ENCODE measurements at places on chromosomes 5 and 9.

- DNase-seq = no peak
These were observed 108.7 kb downstream of the IRX2 start for GRCh38 chr5:2642684-2643345.

DNA sequence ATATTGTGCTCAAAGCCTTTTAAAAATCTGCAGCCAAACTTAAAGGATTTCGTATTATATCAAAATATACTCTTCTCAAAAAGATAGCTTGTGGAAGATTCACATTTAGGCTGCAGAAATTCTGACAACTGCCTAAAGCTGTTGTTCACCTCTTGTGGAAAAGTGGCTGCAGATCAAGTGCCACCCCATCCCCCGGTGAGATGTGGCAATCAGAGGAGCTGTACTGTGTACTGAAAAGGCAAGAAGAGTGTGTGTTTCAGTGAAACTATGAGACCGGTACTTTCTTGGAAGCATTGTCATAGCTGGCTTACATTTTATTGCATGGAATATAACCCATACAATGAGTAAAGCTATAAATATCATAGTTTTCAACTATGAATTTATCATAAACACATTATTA lies 64.3 kb downstream of the CDH18 start:
- no peak for DNase-seq

DNA sequence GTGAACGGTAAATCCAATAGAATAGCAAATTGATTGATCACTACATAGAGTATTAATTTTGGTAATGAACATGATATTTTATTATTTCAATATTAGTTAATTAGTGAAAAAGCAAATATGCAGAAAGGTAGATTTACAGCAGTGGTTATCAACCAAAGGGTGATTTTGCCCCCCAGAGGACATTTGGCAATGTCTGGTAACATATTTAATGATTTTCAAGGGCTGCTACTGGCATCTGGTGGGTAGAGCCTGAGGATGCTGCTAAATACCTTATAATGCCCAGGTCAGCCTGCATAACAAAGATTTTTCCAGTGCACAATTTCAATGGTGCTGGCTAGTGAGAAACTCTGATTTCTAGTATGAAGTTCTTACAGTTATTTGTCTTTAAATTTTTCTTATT lies 1313.7 kb downstream of the PTPRD start:
- no peak for DNase-seq

DNA sequence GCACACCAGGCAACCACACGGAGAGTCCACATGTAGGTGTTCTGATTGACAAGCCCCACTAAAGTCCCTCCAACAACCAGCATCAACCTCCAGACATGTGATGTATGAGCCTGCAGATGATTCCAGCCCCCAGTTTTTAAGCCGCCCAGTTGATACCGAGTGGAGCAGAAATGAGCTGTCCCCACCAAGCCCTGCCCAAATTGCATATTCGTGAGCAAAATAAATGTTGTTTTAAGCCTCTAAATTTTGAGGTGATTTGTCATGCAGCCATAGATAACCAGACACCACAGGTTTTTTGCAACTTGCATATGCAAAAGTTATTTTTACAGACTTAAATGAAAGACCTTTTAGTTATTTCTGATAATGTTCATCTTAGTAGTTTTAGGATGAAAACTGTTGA lies 187.7 kb downstream of the PIK3R1 start:
- DNase-seq = no peak

DNA sequence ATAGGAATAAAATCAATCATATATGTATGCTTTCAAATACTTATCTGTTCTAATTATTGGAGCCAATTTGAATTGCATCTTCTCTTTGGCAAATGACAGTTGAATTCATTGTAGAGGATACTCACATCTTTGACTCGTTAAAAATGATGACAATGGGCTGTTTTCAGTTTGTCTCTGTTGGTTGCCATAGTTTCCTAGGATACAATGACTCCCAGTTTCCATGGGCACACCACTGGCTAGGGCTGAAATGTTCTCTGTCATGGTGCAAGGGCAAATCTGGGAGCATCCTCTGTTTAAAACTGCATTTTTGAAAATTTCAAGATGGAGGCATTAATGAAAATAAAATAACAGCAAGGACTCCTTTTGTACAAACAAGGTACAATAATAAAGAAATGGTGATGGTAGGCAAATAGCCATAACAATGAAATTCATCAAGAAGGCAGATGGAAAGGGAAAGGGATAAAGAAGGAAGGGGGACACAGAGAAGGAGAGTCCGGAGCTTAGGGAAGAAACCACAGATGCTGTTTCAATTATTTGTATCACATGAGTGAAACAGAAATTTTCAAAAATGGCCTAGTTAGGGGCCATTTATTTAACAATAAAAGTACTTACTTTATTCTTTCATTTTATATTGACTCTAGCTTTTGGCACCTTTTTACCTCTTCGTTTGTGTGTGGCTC lies 378.8 kb upstream of the SEMA6A start:
- no peak for DNase-seq

DNA sequence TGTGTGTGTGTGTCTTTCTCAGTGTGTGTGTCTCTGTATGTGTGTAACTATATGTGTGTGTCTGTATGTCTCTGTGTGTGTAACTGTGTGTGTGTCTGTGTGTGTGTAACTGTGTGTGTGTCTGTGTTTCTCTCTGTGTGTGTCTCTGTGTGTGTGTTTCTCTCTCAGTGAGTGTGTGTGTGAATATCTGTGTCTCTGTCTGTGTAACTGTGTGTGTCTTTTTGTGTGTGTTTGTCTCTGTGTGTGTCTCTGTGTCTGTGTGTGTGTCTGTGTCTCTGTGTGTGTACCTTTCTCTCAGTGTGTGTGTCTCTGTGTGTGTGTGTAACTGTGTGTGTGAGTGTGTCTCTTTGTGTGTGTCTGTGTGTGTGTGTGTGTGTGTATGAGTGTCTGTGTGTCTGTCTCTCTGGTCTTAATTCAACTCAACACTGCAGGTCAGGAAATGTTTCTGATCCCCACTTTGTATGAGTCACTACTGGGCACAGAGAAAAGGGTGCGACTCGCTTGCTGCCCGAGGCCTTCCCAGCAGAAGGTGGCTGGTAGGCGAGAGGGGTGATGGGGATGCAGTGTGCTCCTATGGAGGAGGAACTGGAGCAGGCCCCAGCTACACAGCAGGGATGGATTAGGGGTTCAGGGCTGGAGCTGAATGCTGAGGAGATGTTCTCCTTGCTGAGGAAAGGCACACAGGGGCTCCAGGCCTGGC lies 52.1 kb downstream of the NSG2 start:
- no peak for DNase-seq

GRCh38 chr5:59079622-59080620 lies 497.0 kb downstream of the RAB3C start:
- no peak for DNase-seq

- DNase-seq = no peak
These were observed 11.9 kb downstream of the FAM240B start for GRCh38 chr9:38707885-38708637.

DNA sequence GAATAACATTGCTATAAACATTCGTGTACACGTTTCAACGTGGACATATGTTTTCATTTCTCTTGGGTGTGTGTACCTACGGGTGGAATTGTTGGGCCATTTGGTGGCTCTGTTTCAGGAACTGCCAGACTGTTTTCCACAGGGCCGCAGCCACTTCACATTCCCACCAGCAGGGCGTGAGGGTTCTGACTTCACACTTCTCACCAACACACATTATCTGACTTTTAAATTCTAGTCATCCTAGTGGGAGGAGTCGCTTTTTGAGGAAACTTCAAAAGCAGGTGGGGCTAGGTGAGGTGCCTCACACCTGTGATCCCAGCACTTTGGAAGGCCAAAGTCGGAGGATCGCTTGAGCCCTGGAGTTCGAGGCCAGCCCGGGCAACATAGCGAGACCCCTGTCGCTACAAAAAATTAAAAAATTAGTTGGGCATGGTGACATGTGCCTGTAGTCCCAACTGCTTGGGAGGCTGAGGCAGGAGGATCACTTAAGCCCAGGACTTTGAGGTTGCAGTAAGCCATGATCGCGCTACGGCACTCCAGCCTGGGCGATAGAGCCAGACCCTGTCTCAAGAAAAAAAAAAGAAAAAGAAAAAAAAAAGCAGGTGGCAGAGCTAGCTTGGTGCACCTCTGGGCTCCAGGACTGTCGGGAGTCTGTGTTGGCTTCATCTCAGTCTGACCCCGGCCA lies 28.5 kb downstream of the TSPAN17 start:
- DNase-seq = no peak

DNA sequence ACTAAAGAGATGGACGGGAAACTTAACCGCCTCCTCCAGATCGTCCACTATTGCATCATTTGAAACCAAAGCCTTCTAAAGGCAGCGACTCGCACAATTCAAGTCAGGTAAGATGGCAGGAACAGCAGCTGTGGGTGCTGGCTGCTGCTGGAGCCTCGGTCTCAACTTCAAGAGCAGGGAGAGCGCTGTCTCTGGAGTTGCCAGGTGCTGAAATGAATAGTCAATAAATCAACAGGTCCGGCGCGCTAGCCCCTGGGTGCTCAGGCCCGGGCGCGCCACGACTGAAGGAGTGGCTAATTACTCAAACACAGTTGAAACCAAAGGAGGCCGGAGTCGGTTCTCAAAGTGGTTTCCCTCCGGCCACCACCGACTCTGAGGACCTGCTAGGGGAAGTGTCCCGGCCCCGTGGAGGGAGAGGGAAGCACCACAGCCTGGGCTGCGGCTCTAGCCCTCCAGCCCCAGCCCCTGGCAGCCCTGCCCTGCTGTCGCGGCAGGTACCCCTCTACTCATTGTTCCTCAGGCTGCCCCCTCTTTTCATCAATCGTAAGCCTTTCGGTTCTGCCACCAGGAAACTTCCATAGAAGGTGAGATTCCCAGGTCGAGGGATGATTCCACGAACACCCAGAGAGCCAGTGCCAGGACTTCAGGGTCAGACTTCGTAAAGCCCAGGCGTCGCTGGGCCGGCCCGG lies 804 bp downstream of the TTC39B start:
- DNase-seq = no peak

DNA sequence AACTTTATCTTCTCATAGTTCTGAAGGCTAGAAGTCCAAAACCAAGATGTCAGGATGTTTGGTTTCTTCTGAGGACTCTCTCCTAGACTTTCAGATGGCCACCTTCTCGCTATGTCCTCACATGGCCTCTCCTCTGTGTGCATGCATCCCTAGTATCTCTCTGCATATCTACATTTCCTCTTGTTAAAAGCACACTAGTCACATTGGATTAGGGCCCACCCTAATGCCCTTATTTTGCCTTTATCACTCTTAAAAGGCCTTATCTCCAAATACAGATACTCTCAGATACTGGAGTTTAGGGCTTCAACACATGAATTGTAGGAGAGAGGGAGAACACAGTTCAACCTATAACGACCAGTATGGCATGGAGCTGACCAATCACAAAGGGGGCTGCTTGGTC lies 151.7 kb downstream of the PRELID2 start:
- no peak for DNase-seq

DNA sequence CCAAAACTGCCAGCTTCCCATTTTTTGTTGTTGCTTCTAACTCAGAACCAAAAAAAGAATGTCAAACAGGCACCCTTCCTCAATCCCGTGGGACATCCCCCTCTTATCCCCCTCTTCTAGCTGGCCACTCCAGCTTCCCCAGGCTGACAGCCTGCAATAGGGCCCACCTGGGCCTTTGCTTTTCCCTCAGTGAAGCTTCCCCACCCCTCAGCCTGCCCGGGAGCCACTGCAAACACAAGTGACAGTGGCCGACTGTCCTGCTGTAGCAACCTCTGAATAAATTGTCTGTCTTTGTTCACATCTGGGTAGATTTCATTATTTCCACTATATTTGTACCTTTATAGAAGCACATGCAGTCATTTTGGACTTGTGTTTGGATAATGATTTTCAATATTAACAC lies 245.3 kb downstream of the GADD45G start:
- no peak for DNase-seq

- no peak for DNase-seq
These were observed 109.3 kb upstream of the IFNE start for GRCh38 chr9:21591221-21592062.

DNA sequence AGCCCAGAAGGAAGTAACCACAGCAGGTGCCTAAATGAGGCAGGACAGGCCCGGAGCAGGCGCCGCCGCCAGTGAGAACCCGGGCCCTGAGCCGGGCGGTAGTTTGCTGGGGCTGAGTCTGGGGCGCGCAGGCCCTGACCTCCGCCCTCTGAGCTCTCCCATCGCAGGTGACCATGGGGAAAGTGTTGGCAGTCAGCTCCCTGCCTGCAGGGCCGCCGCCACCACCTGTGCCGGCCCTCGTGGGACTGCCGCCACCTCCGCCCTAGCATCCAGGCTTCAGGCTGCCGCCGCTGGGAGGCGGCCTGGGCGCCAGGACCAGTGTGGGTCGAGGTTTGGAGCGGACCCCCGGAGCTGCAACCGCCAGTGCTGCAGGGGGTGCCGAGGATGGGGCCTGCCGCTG lies 61.1 kb downstream of the TARS1 start:
- no peak for DNase-seq

DNA sequence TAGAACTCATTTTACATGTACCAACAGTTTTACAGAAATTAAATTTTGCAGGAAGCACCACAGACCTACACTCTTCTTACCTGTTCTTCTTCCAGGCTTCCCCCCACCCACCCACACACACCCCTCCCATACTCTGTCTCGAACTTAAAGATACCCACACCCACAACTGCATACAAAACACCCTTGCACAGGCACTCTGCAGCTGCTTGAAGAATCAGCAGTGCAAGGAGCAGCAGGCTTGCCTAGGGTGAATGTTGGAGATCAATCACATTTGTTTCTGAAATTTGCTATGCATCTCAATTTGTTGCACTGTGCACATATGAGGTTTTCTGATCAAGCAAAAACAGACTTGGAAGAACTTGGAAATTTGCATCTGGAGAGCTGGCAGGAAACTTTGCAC lies 77.5 kb upstream of the TGFBR1 start:
- no peak for DNase-seq

DNA sequence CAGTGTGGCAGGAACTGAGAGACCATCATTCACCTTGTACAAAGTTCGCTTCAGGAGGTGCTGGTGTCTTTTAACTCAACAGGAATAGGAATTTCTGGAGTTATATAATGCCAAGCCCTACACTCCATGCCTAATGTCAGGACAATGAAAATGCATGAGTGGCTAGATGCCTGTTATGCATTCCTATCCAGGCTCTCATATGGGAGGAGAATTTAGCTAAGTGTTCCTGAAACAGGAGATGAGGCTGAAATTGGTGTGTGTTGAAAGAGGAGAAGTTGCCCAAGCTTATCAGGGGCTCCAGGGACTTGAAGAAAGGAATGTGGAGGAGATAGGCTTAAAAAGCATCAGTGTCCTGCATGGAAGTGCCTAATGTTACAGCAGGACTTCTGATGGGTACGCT lies 26.8 kb upstream of the PRUNE2 start:
- no peak for DNase-seq

DNA sequence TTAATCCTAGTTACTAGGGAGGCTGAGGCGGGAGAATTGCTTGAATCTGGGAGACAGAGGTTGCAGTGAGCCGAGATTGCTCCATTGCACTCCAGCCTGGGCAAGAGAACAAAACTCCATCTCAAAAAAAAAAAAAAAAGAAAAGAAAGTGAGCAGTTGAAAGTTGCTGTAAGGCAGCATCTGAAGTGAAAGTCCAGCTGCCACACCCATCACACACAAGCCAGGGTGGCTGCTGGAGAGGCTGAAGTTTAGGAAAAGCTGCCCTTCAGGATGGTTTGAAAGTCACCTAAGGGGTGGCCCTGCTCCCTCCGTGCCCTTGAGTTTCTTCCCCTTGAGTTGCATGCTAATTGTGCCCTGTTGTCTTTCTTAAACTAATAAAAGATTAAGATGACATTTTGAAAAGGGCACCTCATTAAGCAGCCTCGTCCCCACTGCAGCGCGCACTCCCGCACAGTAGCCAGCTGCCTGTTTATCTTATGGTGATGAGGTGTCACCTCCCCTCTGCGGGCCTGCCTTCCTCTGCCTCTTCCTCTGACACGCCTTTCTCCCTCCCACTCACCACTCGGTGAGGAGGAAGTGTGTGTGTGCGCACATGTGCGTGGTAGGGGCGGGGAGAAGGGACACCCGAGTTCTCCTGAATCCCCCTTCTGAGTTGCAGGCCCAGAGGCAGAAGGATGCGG lies 104.2 kb upstream of the PANK3 start:
- DNase-seq = no peak
